ENCODE measurements at places on chromosomes 11 and 22. TPM values are rescaled to one million over a fixed set of nuclear protein-coding genes. Genes with fewer than 3 reads are reported as not detected.

The APOL3 gene
- total RNA-seq: 7.0 TPM

The EIF3F gene
- total RNA-seq: 175 TPM

The OR51F1 gene
- total RNA-seq: not detected

The BACE1 gene
- 101 TPM for total RNA-seq

GRCh38 chr11:82046778-82047177 is 686.9 kb downstream of the FAM181B start:
- no peak overlapping the region for H3K27ac ChIP-seq
- no peaks in the 10 kb centered on the region for H3K4me1 ChIP-seq
- DNase-seq: no peak
- no peaks in the 10 kb centered on the region for H3K27me3 ChIP-seq
- H3K36me3 ChIP-seq: no peaks in the 10 kb centered on the region

DNA sequence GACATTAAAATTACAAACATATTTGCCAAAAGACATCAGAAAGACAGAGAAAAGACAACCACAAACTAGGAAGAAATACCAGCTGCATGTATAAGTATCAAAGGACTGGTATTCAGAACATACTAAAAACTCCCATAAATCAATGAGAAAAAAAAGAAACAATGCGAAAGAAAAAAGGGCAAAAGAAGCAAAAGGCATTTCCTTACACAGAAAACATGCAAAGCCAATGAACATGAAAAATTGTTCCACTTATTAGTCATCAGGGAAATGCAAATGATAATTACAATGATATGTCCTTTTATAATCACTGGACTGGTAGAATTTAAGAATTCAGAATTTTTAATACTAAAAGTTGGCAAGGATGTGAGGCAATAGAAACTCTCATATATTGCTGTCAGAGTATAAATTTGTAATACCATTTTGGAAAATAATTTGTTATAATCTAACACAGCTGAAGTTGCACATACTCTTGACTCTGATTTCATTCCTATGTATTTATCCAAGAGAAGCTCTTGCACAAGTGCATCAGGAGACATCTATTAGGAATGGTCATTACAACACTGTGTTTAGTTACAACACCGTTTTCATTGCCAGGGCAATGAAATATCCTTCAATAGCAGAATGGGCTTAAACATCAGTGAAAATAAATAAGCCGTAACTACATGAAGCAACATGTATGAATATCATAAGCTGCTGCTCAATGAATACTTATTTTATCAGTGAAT is 279.7 kb downstream of the SWAP70 start:
- H3K36me3 ChIP-seq: no peaks in the 10 kb centered on the region
- no peaks in the 10 kb centered on the region for H3K27me3 ChIP-seq
- no peak for DNase-seq
- no peaks in the 10 kb centered on the region for H3K4me1 ChIP-seq

GRCh38 chr22:44658311-44658953 is 43.6 kb upstream of the PRR5 start:
- H3K4me3 ChIP-seq: no peak overlapping the region
- no peaks in the 10 kb centered on the region for H3K4me1 ChIP-seq
- no peaks in the 10 kb centered on the region for H3K27me3 ChIP-seq
- H3K36me3 ChIP-seq: no peaks in the 10 kb centered on the region

All from pancreas (tissue), 10 donors.